ENCODE measurements at places on chromosomes 6 and 20. TPM values are rescaled to one million over a fixed set of nuclear protein-coding genes. Genes with fewer than 3 reads are reported as not detected.

DNA sequence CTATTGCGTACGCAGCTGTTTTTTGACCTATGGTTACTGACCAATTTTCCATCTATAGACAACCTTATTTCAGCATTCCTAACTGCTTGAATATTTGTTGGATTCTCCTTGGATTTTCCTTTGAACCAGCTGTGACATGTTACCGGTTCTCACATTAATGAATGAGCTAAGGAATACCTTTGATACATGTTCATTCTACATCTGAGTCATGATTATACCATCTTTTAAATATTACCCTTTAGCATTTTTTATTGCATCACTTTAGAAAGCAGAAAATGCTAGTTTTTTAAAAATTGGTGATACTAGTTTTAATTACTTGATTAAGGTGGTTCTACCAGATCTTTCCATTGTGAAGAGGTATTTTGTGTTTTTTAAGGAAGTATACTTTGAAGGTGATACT is 1.9 kb upstream of the IGF2R start:
- no peaks in the 10 kb centered on the region for H3K36me3 ChIP-seq
- H3K27ac ChIP-seq, result no peak overlapping the region

- no peaks in the 10 kb centered on the region for H3K27me3 ChIP-seq
- no peak overlapping the region for H3K4me3 ChIP-seq
- no peak for DNase-seq
- peaks cover 7% of the 10 kb centered on the region for H3K4me1 ChIP-seq
- no peaks in the 10 kb centered on the region for H3K36me3 ChIP-seq
- H3K27ac ChIP-seq, result no peak overlapping the region
Measured at GRCh38 chr6:31573239-31574105, 1.4 kb downstream of the LTA start.

DNA sequence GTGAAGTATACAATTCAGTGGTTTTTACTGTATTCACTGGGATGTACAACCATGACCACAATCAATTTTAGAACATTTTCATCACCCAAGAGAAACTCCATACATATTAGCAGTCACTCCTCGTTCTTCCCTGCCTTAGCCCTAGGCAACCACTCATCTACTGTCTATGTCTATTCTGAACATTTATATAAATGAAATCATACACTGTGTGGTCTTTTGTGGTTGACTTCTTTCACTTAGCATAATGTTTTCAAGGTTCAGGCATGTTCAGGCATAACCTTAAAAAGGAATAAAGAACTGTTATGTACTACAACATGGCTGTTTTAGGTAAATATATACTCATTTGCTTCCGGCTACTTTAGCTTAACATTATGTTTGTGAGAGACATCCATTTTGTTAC is 37.3 kb downstream of the BLTP3A start:
- H3K4me1 ChIP-seq, result no peaks in the 10 kb centered on the region
- H3K36me3 ChIP-seq, result peaks cover 67% of the 10 kb centered on the region
- no peak for DNase-seq
- no peak overlapping the region for H3K27ac ChIP-seq

Gene SOBP
- 16.4 TPM for total RNA-seq

Gene SLC22A2
- total RNA-seq, result not detected

Data from upper lobe of left lung (tissue), 6 donors.